Lung (tissue), 17 donors: ENCODE measurements at places on chromosomes 5 and 9.

GRCh38 chr5:97499605-97500004, 316.6 kb upstream of the RIOK2 start:
- no peak for DNase-seq

DNA sequence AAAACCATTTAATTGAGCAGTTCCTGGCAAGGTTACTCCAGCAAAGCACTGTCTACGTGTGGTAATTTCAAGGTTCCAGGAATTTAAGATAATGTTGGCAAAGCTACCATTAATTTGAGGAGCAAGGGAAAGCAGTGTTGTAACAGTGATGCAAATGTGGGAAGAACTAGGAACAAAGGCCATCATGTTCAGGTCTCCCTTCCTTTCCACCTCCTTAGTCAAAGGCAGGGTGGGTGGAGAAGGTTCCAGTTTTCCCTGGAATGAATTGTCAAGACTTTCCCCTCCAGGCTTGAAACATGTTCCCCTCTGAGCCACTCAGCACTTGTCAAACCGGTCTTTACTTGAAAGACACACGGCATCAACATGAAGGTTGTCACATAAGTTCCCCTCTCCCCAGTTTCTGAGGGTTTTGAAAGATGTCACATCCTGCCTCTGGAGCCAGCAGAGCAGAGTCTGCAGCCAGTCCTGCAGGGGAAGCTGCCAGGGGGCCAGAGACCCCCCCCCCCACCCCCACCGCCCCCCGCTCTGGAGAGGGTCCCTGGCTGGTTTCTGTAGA, 226.0 kb downstream of the GAS1 start:
- peak; percentile 61 for DNase-seq

GRCh38 chr9:137188086-137188489, 272 bp downstream of the ANAPC2 start:
- DNase-seq = no peak

DNA sequence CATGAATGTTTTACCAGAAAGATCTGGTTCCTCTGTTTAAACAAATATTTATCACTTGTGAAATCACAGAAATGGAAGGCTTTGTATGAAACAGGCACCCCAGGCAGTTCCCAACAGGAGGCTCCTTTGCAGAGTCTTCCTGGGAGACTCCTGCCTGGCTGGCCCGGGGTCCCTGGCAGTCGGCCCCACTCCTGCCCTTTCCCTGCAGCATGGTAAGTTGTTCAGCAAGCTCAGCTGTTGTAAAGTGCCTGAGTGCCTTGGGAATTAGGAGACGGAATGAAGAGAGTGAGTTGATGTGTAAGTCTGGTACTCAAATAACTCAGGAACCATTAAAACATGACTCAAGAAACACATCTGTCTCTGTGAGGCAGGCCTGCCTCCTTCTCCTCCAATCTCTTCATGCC, 17.5 kb upstream of the LHFPL2 start:
- DNase-seq = no peak

- DNase-seq = no peak
Measured at GRCh38 chr5:83837265-83837907, 116.7 kb upstream of the HAPLN1 start.

DNA sequence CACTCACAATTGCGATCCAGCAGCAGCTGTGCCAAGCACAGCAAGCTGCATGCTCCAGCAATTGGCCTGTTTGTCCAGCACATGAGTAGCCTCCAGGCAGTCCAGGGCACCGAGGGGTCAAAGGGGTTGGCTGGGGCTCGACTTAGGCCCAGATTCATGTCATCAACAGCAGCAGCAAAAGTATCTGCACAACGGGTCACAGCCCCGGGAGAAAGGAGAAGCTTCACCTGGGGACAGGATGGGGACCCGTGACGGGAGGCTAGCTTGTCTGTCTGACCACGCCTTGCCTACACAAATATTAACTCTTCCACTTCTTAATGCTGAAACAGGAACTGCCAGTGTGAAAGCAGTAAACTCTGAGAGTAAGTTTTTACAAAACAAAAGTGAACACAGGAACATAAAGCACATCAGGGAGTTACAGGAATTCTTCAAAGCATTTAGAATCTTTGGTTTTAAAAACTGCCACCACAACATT, 191.2 kb downstream of the PIK3R1 start:
- no peak for DNase-seq

DNA sequence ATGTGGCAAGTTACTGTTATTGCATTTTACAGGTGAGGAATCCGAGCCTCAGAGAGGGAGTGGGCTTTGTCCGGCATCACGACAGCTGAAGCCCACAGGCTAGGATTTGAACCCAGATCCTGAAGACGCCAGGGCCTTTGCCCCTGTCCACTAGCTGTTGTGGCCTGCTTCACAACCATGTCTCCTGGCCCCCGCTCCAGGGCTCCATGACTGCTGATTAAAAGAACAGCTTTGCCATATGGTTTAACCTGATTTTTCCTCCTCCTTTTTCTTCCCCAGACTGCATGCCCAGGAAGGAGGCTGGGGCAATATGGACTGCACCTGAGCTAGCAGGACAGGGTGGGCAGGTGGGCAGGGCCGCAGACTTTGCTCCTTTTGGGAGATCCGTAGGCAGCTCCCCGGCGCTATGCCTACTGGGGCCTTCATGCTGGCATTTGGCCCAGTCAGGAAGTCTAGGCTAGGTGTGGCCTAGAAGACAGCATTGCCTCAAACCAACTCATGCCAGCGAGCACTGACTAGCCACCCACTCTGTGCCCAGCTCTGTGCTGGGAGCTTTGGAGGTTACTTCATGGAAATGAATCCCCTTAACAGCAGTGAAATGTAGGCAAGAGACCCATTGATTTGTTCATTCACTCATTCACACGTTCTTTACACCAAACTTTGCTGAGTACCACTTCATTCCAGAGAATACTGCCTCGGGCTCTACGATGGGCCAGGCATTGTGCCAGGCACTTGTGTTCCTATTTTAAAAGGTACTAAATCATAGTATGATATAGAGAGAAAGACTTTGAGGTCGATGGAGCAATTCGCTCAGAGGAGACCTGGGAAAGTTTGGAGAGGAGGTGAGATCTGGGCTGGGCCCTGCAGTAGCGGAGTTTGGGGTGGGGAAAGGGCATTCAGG, 94.3 kb upstream of the CPEB4 start:
- DNase-seq = no peak

DNA sequence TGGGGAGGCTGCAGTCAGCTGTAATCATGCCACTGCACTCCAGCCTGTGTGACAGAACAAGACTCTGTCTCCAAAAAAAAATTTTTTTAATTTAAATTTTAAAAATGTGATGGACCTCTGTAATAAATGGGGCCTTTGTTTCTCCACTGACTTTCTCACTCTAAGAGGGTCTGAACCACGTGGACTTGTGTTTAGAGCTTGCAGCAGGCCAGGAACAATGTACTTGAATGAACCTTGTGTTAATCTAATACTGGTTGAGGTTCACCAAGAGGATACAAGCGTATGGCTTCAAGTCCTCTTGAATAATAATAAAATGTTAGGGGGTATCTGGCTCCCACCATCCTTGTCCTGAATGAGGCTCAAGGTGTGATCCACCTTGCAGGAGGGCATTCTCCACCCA, 14.4 kb upstream of the SLC2A8 start:
- no peak for DNase-seq

DNA sequence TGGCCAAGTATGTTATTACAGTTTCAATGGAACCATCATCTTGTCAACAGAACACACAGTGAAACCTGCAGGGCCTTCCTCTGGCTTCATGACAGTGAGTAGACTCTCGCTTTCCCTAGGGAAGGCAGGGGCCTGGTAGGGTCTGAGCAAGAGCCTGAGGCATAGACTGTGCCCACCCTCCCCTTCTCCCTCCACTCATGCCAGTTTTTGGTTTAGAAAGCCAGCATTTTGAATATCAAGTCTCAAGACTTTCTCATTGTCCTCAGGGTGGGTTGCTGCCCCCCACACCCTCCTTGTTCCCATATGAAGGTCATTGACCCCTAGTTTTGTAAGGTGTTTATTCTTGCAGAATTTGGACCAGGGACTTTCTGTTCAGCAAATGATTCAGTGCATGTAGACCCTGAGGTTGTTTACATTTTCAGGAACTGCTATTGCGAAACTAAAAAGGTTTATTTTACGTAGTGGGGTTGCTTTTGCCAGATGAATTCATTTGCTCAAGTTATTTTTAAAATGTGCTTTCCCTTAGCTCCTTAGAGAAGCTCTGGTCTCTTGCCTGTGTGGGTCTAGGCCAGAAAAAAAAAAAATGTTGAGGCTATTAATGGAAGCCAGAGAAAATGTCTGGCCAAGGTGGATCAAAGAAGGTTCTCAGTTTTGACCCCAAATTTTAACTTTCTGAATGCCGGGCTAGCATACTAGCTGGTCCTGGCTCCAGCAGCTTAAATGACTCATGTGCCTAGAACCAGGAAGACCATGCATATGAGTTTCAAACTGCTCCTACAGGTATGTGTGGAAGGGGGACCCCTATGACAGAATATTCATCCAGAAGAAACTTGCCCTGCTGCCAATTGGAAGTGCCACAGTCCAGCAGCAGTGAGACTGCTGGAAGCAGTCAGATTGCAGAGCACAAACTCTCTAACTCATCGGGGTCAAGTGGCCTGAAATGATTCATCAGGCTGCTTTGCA, 10.1 kb upstream of the MOB3B start:
- DNase-seq = no peak

- DNase-seq = no peak
Measured at GRCh38 chr5:120695368-120695880, 231.3 kb downstream of the PRR16 start.

- no peak for DNase-seq
Measured at GRCh38 chr9:10062629-10063395, 550.0 kb downstream of the PTPRD start.

GRCh38 chr9:123359106-123359505, 3.1 kb downstream of the CRB2 start:
- DNase-seq = no peak

DNA sequence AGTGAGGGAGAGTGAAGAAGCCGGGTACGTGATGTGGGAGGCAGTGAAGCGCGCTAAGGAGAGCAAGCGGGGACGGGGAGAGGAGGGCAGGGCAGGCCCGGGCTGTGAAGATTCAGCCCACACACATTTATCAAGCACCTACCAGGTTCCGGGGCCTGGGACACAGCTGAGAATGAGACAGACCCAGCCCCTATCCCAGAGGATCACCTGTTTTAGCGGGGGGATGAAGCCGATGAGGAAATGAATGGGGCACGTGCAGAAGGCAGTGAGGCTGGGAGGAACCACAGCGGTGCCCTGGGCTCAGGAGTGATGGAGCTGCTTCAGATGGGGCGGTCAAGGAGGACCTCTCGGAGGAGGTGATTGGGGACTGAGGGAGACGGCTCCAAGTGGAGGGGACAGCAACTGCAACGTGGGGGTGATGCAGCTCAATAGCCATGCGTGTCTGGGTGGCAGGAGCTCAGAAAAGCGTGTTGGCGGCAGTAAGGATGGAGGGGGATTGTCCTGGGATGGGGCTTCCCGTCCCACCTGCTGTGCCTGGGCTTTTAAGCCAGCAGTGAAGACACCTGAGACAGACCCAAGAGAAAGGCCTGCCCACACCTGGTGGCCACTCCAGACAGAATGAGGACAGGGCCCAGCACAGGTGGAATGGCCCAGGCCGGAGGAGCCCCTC, 77.5 kb upstream of the UNC5A start:
- no peak for DNase-seq

GRCh38 chr9:89592963-89593726, 11.7 kb upstream of the GADD45G start:
- DNase-seq = peak; percentile 78

DNA sequence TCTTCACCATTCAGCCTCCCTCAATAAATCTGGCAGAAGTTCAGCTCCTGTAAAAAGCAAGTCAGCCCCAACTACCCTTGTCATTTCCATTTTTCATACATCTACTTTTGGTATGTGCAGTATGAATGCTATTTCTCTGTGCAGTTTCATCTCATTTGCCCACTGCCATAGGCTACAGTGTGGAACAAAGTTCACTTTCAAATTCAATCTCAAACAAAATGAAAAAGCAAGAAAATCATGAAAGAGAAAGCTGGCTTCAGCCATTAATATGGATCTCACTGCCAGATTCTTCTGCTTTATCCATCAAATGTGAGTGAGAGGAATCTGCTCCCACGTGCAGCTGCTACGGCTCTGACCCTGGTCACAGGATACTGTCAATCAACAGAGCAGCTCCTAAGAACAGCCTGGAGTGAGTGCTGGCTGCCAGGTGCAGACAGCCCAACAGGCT, 494.2 kb downstream of the ZNF608 start:
- DNase-seq = no peak

DNA sequence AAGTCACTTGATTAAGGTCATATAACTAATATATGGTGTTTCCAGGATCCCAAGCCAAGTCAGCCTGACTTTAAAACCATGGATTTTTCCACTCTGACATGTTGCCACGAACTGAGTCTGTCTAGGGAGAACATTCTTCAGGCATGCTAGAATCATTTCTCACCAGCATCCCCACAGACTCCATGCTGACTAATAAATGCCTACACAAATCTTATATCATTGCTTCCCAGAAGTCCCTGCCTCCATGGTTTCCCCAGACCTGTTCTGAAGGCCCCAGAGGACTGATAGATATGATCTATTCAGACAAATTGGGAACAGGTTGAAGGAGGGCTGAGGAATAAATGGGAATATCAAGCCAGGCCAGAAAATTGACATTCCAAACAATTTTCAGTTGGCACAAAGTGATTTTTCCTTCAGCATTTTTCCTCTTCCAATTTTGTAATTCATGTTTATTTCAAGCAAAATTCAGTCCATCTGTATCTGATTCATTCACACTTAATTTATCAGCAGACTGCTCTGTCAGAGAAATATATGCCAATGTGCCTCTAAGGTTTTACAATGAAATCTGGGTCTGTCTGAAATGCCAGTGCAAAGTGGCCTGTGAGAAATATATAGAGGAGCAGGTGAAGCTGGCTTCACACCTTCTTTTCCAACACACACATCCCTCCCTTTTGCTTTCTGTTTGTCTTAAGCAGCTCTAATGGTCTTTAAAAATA, 413.6 kb upstream of the TNC start:
- peak; percentile 64 for DNase-seq

GRCh38 chr9:121253821-121254501, 14.0 kb upstream of the GSN start:
- no peak for DNase-seq

DNA sequence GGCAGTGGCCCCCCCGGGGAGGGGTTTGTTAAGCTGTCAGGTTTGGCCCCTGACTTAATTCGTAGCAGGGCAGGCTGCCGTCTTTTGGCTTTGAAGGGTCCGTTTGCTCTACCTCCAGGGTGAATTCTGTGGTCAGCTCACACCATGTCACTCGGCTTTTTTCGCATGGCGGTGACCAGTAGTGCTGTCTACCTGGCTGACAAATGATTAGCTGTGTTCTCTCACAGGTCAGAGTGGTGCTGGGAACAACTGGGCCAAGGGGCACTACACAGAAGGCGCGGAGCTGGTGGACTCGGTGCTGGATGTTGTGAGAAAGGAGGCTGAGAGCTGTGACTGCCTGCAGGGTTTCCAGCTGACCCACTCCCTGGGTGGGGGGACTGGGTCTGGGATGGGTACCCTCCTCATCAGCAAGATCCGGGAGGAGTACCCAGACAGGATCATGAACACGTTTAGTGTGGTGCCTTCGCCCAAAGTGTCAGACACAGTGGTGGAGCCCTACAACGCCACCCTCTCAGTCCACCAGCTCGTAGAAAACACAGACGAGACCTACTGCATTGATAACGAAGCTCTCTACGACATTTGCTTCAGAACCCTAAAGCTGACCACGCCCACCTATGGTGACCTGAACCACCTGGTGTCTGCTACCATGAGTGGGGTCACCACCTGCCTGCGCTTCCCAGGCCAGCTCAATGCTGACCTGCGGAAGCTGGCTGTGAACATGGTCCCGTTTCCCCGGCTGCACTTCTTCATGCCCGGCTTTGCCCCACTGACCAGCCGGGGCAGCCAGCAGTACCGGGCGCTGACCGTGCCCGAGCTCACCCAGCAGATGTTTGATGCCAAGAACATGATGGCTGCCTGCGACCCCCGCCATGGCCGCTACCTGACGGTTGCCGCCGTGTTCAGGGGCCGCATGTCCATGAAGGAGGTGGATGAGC, 1.4 kb downstream of the TUBB4B start:
- no peak for DNase-seq
